Central memory CD8-positive, alpha-beta T cell (primary cell): ENCODE measurements at places on chromosomes 16 and 17.

DNA sequence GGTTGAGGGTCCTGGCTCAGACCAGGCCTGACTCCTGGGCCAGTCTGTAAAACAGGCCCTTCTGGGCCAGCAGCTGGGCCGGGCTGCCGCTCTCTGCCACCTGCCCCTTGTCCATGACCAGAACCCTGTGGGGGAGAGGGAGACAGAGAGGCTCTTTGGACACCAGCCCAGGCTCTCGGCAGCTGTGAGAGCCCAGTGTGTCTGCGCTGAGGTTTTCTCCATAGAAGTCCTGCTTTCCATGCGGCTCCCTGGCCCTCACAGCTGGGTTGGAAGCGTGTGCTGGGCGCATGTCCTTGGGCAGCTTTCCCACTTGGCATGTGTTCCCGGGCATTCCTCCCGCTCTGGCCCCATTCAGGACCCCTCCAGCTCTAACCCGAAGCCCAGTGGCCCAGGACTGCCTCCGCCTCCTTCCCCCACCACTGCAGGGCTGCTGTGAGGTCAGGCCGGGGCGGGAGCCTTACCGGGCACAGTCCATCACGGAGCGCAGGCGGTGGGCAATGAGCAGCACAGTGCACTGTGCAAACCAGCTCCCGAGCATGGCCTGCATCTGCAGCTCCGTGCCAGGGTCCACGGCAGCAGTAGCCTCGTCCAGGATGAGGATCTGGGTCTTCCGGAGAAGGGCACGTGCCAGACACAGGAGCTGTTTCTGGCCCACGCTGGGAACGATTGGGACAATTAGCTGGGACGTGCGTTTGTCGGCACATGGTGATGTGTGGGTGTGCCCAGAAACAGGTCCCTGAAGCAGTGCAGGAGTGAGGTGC lies 73.0 kb downstream of the ABCC6 start:
- H3K4me3 ChIP-seq, result no peak overlapping the region
- H3K27ac ChIP-seq, result no peak overlapping the region
- H3K36me3 ChIP-seq, result peaks cover 4% of the 10 kb centered on the region
- no peaks in the 10 kb centered on the region for H3K4me1 ChIP-seq

- no peak overlapping the region for H3K4me3 ChIP-seq
- H3K4me1 ChIP-seq, result peaks cover 5% of the 10 kb centered on the region
- peaks cover 12% of the 10 kb centered on the region for H3K36me3 ChIP-seq
- DNase-seq, result no peak
- no peak overlapping the region for H3K27ac ChIP-seq
- H3K27me3 ChIP-seq, result peaks cover 25% of the 10 kb centered on the region
Observed at GRCh38 chr16:50040018-50040417, 15.0 kb downstream of the CNEP1R1 start.

- no peak overlapping the region for H3K4me3 ChIP-seq
- DNase-seq, result no peak
- no peaks in the 10 kb centered on the region for H3K27me3 ChIP-seq
- no peaks in the 10 kb centered on the region for H3K4me1 ChIP-seq
Observed at GRCh38 chr17:49101054-49101534, 31.5 kb upstream of the B4GALNT2 start.

DNA sequence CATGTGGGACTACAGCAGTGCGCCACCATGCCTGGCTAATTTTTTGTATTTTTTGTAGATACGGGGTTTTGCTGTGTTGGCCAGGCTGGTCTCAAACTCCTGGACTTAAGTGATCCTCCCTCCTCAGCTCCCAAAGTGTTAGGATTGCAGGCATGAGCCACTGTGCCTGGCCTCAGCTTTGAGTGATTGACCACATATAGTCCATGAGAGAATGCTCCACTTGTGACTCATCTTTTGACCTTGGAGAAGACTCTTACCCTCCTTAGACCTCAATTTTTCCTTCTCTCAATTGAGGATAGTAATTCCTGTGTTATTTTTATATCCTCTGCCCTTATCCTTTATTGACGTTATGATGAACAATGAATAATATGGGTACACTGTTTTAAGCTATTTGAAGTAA lies 30.9 kb upstream of the DUSP14 start:
- DNase-seq, result no peak
- H3K27me3 ChIP-seq, result no peaks in the 10 kb centered on the region
- no peaks in the 10 kb centered on the region for H3K4me1 ChIP-seq
- H3K4me3 ChIP-seq, result no peak overlapping the region
- peaks cover 4% of the 10 kb centered on the region for H3K36me3 ChIP-seq

DNA sequence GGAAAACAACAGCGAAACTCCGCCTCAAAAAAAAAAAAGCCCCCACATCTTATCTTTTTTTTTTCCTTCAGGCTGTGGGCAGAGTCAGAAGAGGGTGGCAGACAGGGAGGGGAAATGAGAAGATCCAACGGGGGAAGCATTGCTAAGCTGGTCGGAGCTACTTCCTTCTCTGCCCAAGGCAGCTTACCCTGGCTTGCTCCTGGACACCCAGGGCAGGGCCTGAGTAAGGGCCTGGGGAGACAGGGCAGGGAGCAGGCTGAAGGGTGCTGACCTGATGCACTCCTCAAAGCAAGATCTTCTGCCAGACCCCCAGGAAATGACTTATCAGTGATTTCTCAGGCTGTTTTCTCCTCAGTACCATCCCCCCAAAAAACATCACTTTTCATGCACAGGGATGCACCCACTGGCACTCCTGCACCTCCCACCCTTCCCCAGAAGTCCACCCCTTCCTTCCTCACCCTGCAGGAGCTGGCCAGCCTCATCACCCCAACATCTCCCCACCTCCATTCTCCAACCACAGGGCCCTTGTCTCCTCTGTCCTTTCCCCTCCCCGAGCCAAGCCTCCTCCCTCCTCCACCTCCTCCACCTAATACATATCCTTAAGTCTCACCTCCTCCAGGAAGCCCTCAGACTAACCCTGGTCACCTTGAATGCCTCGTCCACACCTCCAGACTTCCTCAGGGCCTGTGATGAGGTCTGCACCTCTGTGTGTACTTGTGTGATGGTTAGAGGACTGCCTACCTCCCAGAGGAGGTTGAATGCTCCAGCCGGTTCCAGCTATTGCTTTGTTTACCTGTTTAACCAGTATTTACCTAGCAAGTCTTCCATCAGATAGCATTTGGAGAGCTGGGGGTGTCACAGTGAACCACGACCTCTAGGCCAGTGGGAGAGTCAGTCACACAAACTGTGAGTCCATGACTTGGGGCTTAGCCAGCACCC lies 1.2 kb upstream of the HBA1 start:
- no peak for DNase-seq
- no peaks in the 10 kb centered on the region for H3K36me3 ChIP-seq
- H3K4me3 ChIP-seq, result peak overlapping the region; percentile 38
- H3K4me1 ChIP-seq, result no peaks in the 10 kb centered on the region

DNA sequence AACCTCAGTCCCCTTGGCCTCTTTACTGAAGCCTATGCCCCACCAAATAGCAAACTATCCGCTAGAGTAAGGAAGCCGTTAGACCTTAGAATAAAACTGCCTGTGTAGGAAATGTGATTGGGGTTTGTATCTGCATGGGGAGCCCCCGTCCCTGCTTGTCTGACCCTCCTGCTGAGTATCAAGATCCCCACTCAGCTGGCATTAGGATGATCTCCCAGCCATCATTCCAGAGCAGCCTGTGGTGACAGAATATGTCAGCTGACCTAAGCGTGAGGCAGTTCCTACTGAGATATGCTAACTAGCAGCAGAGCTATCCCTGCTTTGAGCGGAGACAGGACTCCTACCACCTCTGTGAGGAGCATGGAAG lies 645 bp upstream of the GFOD2 start:
- DNase-seq, result no peak
- H3K27ac ChIP-seq, result peak overlapping the region; percentile 93
- no peaks in the 10 kb centered on the region for H3K27me3 ChIP-seq
- peaks cover 20% of the 10 kb centered on the region for H3K36me3 ChIP-seq

GRCh38 chr16:49189286-49189685 lies 92.4 kb downstream of the CBLN1 start:
- H3K36me3 ChIP-seq, result no peaks in the 10 kb centered on the region
- H3K4me1 ChIP-seq, result no peaks in the 10 kb centered on the region
- no peak overlapping the region for H3K4me3 ChIP-seq
- no peak for DNase-seq
- no peak overlapping the region for H3K27ac ChIP-seq

- H3K36me3 ChIP-seq, result peaks cover 5% of the 10 kb centered on the region
- no peak overlapping the region for H3K4me3 ChIP-seq
- H3K4me1 ChIP-seq, result peaks cover 11% of the 10 kb centered on the region
- no peak overlapping the region for H3K27ac ChIP-seq
Observed at GRCh38 chr17:40450175-40450574, 6.9 kb downstream of the IGFBP4 start.

GRCh38 chr17:31391496-31391949 lies at the start of gene RAB11FIP4:
Gene RAB11FIP4 (plus strand): TSS chr17:31391675. CDS start chr17:31391853, 178 bp downstream.
- H3K4me3 ChIP-seq, result peak within 1 kb of the TSS; percentile 80
- H3K27me3 ChIP-seq, result peaks cover 66% of the 10 kb centered on the region
- peaks cover 7% of the 10 kb centered on the region for H3K4me1 ChIP-seq
- peaks cover 1% of the 10 kb centered on the region for H3K36me3 ChIP-seq

DNA sequence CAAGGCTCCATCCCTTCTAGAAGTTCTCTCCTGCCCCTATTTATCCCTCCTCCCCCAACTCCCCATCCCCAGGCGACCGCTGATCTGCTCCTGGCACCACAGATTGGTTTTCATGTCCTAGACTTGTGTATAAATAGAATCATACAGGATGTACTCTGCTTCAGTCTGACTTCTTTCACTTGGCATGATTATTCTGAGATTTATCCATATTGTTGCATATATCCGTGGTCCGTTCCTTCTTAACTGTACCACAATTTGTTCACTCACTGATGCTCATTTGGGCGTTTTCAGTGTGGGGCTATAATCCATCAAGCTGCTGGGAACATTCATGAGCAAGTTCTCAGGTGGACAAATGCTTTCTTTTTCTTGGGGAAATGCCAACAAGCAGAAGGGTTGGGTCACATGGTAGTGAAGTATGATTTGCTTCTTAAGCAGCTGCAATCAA lies 23.9 kb downstream of the PITPNM3 start:
- H3K27ac ChIP-seq, result no peak overlapping the region
- no peaks in the 10 kb centered on the region for H3K4me1 ChIP-seq
- H3K27me3 ChIP-seq, result peaks cover 26% of the 10 kb centered on the region
- no peaks in the 10 kb centered on the region for H3K36me3 ChIP-seq

GRCh38 chr16:69711115-69711740 lies 15.1 kb downstream of the NQO1 start:
- no peak overlapping the region for H3K27ac ChIP-seq
- no peaks in the 10 kb centered on the region for H3K4me1 ChIP-seq
- no peaks in the 10 kb centered on the region for H3K27me3 ChIP-seq
- H3K4me3 ChIP-seq, result no peak overlapping the region
- DNase-seq, result no peak

GRCh38 chr16:58128711-58129096 lies 477 bp downstream of the CFAP20 start:
- peaks cover 50% of the 10 kb centered on the region for H3K4me1 ChIP-seq
- peak overlapping the region; percentile 90 for H3K4me3 ChIP-seq
- no peaks in the 10 kb centered on the region for H3K27me3 ChIP-seq
- DNase-seq, result no peak
- H3K27ac ChIP-seq, result peak overlapping the region; percentile 94
- peaks cover 33% of the 10 kb centered on the region for H3K36me3 ChIP-seq

GRCh38 chr16:54320697-54321340 lies 34.2 kb upstream of the IRX3 start:
- DNase-seq, result no peak
- no peak overlapping the region for H3K27ac ChIP-seq
- no peak overlapping the region for H3K4me3 ChIP-seq
- no peaks in the 10 kb centered on the region for H3K4me1 ChIP-seq
- H3K36me3 ChIP-seq, result no peaks in the 10 kb centered on the region

DNA sequence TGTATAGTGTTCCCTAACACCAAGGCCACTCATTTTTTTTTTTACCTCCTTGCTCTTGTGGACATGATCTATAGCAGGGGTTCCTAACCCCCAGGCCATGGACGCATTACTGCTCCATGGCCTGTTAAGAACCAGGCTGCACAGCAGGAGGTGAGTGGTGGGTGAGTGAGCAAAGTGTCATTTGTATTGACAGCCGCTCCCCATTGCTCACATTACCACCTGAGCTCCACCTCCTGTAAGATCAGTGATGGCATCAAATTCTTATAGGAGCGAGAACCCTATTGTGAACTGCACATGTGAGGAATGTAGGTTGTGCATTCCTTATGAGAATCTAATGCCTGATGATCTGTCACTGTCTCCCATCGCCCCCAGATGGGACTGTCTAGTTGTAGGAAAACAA lies 342.0 kb downstream of the SOX9 start:
- H3K27me3 ChIP-seq, result peaks cover 23% of the 10 kb centered on the region
- no peaks in the 10 kb centered on the region for H3K36me3 ChIP-seq
- no peak for DNase-seq
- no peak overlapping the region for H3K4me3 ChIP-seq

- no peaks in the 10 kb centered on the region for H3K27me3 ChIP-seq
- H3K4me1 ChIP-seq, result peaks cover 9% of the 10 kb centered on the region
- peaks cover 84% of the 10 kb centered on the region for H3K36me3 ChIP-seq
- peak overlapping the region; percentile 22 for H3K4me3 ChIP-seq
- DNase-seq, result no peak
- peak overlapping the region; percentile 87 for H3K27ac ChIP-seq
Observed at GRCh38 chr17:76063875-76064546, 8.3 kb downstream of the SRP68 start.

- DNase-seq, result no peak
- no peak overlapping the region for H3K4me3 ChIP-seq
- no peaks in the 10 kb centered on the region for H3K4me1 ChIP-seq
Observed at GRCh38 chr16:69927056-69927757, 23.9 kb upstream of the CLEC18A start.

- peaks cover 35% of the 10 kb centered on the region for H3K36me3 ChIP-seq
- no peak for DNase-seq
- H3K4me1 ChIP-seq, result no peaks in the 10 kb centered on the region
- no peaks in the 10 kb centered on the region for H3K27me3 ChIP-seq
- no peak overlapping the region for H3K27ac ChIP-seq
- no peak overlapping the region for H3K4me3 ChIP-seq
Observed at GRCh38 chr16:88722784-88723506, 16.6 kb downstream of the CTU2 start.

DNA sequence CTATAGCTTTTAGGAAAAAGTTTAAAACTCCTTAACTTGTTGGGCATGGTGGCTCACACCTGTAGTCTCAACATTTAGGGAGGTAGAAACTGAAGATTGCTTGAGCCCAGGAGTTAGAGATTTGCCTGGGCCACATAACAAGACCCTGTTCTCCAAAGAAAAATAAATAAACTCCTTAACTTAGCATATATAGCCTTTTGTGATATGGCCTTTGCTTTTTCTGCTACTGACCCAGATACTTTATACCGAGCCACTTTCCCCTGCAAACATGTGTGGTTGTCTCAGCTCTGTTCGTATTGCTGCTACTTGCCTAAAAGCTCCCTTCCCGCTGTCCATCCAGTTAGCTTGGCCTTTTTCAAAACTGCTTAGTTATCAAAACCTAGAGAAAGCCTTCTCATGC lies 51.0 kb downstream of the GAN start:
- H3K36me3 ChIP-seq, result peaks cover 14% of the 10 kb centered on the region
- H3K4me1 ChIP-seq, result peaks cover 6% of the 10 kb centered on the region
- H3K4me3 ChIP-seq, result no peak overlapping the region
- no peak for DNase-seq
- no peaks in the 10 kb centered on the region for H3K27me3 ChIP-seq

GRCh38 chr17:75153780-75154194 lies 525 bp downstream of the JPT1 start:
- DNase-seq, result no peak
- peaks cover 35% of the 10 kb centered on the region for H3K4me1 ChIP-seq
- peak overlapping the region; percentile 94 for H3K4me3 ChIP-seq
- peak overlapping the region; percentile 65 for H3K27ac ChIP-seq
- peaks cover 18% of the 10 kb centered on the region for H3K36me3 ChIP-seq
